Caco-2 (cell line): ENCODE measurements at places on chromosomes 6 and 20. TPM values are rescaled to one million over a fixed set of nuclear protein-coding genes. Genes with fewer than 3 reads are reported as not detected.
A peak's percentile ranks its signal among the peaks of the same experiment; 100 is the strongest.

DNA sequence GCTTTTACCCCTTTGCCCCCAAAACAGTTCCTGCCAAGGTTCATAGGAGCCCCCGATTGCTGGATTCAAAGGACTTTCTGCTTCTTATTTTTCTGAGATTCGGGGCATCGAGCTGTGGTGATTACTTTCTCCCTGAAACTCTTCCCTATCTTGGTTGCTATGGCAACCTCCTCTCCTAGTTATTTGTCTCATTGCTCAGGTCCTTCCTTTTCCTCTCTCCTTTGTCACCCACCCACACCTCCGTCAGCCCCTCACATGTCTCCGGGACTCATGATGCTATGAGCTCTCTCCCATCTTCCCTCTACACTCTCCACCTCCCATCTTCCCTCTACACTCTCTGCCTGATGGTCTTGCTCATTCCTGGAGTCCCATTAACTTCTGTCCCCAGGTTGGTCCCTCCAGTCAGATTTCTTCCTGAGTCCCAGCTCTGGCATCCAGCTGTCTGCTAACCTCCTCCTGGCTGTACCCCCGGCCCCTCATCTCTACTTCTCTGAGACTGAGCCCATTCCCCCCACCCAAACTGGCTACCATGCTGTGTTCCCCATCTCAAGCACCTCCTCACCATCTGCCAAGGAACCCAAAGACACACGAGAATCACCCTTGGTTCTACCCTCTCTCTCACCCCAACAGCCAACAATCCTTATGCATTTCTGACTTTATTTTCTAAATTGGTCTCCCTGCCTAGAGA is 30.2 kb upstream of the NNAT start:
- DNase-seq: peak; percentile 36
- H3K4me1 ChIP-seq: no peaks in the 10 kb centered on the region
- H3K27me3 ChIP-seq: no peaks in the 10 kb centered on the region
- H3K4me3 ChIP-seq: no peak overlapping the region

GRCh38 chr6:150800674-150801314 is 64.7 kb upstream of the MTHFD1L start:
- H3K27me3 ChIP-seq: no peaks in the 10 kb centered on the region
- no peak overlapping the region for H3K27ac ChIP-seq
- no peak overlapping the region for H3K4me3 ChIP-seq

The TFAP2B gene
- not detected in 2 replicates for total RNA-seq

The NFATC2 gene
- 20.8 and 22.4 TPM in 2 replicates for total RNA-seq

- H3K36me3 ChIP-seq: no peaks in the 10 kb centered on the region
- no peaks in the 10 kb centered on the region for H3K4me1 ChIP-seq
- H3K27me3 ChIP-seq: no peaks in the 10 kb centered on the region
- H3K4me3 ChIP-seq: no peak overlapping the region
- no peak for DNase-seq
Observed at GRCh38 chr6:23465912-23466311, 660.1 kb upstream of the NRSN1 start.

DNA sequence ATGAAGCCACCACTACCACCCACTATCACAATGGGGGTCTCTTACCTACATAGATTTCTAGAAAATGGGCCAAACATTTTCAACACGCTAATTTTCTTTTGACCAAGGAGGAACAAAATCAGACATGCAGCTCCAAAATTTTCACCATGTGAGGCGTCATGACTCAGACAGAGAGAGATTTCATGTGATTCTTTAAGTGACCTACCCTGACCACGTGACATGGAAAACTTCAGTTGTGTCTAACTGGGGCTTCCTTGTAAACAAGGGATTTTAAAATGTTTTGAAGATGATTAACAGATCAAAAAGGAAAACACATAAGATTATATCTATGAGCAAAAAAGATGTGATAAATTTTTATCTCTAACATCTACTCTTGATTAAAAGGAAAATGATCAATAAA is 199.2 kb downstream of the TBXT start:
- DNase-seq: no peak
- no peaks in the 10 kb centered on the region for H3K4me1 ChIP-seq
- no peaks in the 10 kb centered on the region for H3K36me3 ChIP-seq
- no peak overlapping the region for H3K4me3 ChIP-seq
- no peaks in the 10 kb centered on the region for H3K27me3 ChIP-seq

The MLN gene
- total RNA-seq: not detected in 2 replicates

The ADA gene
- 21.1 and 23.5 TPM in 2 replicates for total RNA-seq

- peaks cover 2% of the 10 kb centered on the region; the same call in 1 of the 2 replicates for H3K36me3 ChIP-seq
- no peaks in the 10 kb centered on the region for H3K27me3 ChIP-seq
- H3K4me3 ChIP-seq: no peak overlapping the region
- DNase-seq: no peak
- H3K4me1 ChIP-seq: peaks cover 8% of the 10 kb centered on the region
Observed at GRCh38 chr6:7201732-7202541, 94.2 kb downstream of the RREB1 start.

DNA sequence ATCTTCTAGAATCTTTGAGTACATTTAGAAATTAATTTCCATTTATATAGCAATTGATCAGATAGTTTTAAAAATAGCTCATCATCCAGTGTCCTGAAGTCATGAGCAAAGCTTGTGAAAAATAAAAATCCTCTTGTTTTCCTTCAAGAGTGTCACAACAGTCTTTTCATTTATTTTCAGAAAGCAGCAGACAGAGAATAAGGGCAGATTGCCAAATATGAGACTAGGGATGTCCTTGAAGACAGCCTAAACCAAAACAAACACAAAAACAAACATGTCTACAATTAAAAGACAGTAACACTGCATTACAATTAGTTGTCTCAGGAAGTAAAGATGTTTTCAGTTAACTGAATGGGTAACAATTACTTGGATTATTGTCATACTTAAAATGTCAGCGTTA is 682.8 kb downstream of the TFAP2A start:
- no peaks in the 10 kb centered on the region for H3K36me3 ChIP-seq
- H3K27ac ChIP-seq: no peak overlapping the region
- H3K4me3 ChIP-seq: no peak overlapping the region

DNA sequence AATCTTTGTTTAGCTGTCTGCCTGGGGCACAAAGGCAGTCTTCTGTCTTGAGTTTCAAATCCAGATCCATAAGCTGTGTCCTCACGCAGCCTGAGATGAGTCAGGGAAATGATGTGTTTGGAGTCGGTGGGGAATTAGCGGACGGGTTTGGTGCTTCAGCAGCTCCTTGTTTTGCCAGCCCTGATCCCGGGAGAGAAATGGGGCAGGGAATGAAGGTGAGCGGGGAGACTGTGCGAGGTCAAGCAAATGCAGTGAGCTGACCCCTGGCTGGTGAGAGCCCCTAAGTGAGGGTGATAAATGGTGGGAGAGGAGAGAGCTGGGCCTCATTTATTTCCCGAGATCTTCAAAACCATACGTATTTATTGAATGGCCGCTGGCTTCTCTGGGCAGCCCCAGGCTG is 21.6 kb downstream of the DUSP22 start:
- no peaks in the 10 kb centered on the region for H3K36me3 ChIP-seq
- H3K27ac ChIP-seq: no peak overlapping the region
- no peak overlapping the region for H3K4me3 ChIP-seq
- H3K27me3 ChIP-seq: no peaks in the 10 kb centered on the region
- DNase-seq: no peak
- H3K4me1 ChIP-seq: no peaks in the 10 kb centered on the region

The MTHFD1L gene
- 101 and 102 TPM in 2 replicates for total RNA-seq

DNA sequence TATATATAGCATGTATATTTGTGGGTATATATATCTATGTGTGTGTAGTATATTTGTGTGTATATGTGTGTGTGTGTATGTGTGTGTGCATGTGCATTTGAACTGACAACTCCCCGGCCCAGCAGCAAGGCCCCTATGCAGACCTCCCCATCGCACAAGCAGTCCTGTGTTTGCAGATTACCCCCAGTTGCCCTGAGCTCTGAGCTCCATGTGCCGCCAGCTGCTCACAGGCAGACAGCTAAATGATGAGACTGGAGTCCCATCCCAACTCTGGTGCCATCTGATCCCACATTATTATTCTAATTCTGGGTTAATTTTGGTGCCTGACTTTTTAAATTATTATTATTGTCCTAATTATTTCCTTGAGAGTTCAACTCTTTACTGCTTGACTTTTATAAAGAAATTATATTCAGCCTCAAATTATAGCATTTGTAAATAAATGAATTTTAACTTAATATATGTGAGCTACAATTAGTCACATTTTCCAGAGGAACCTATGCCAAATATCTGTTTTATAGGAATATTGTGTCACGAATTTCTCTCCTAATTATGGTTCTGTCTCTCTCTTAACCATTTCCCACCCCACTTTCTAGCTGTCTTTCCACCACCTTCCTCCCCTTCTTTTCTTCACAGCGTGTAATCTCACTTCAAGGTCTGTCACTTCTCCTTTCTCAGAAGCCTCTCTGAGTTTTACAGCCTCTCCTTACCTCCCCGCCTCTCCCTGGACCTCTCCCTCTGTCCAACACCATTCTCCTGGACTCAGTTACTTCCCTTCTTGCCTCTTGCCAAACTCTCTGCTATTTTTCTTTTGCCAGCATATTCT is 90.6 kb upstream of the SYNDIG1 start:
- no peaks in the 10 kb centered on the region; the same call in 1 of the 2 replicates for H3K27me3 ChIP-seq
- H3K4me1 ChIP-seq: no peaks in the 10 kb centered on the region
- no peak for DNase-seq
- no peaks in the 10 kb centered on the region for H3K36me3 ChIP-seq
- no peak overlapping the region for H3K4me3 ChIP-seq

The C20orf96 gene
- 10.3 and 11.5 TPM in 2 replicates for total RNA-seq

DNA sequence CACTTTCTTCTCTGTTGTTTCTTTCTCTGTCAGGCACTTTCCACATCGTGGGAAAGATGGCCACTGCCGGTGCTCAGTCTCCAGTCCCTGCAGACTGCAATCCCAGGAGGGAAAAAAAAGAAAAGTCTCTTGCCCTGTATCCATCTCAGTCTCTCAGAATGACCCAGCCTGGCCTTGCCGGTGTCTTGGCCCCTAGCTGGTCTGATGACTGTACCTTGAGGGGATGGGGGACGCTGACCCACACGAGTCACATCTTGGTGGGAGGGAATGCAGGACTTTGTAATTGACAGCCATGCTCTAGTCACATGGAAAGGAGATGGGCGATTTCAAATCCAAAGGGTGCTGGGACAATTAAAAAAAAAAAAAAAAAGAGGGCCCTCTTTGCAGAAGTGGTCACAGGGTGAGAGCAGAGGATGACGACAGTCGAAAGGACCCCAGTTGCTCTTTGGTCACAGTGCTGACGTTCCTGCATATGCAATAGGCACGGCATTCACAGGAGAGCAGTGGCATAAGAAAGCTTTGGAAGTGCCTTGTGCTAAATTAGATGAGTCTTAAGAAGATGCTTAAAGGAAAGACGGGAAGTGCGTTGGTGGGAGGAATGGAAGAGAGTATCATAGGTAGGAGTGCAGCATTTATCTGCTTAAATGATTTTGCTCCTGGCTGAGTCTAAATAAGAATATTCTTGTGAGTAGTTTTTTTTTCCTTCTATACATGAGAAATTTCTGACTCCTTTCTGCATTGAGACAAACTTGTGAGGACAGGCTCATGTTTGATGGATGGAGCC is 63.9 kb upstream of the AKAP12 start:
- no peaks in the 10 kb centered on the region for H3K36me3 ChIP-seq
- 0 out of 2 replicates have a peak, but pooled peaks cover 4% of the 10 kb centered on the region for H3K4me1 ChIP-seq
- no peak overlapping the region for H3K27ac ChIP-seq
- H3K4me3 ChIP-seq: no peak overlapping the region
- H3K27me3 ChIP-seq: no peaks in the 10 kb centered on the region

DNA sequence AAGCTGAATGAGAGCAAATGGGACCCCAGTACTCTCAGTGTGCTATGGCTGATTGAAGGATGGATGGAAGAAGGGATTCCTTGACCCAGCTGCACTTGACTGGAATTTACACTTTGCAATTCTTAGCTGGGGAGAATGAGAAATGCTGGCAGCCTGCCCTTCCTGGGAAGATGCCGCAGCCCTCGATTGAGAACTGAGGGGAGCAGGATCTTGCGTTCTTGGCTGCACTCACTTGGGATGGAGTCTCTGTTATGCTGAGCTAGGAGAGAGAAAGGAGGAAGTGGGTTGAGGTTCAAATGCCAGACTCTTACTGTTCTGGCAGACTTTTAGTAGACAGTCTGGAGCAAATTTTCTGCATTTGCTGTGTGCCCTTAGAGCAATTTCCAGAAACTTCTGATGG is 221.2 kb downstream of the FNDC1 start:
- no peak overlapping the region for H3K4me3 ChIP-seq
- no peak overlapping the region for H3K27ac ChIP-seq
- DNase-seq: no peak
- H3K27me3 ChIP-seq: no peaks in the 10 kb centered on the region
- H3K4me1 ChIP-seq: no peaks in the 10 kb centered on the region

The AKAP12 gene
- 0.93 and 1.2 TPM in 2 replicates for total RNA-seq

The LRRC73 gene
- total RNA-seq: 0.14 and 0.19 TPM in 2 replicates

GRCh38 chr6:114733596-114733995 is 390.8 kb upstream of the HS3ST5 start:
- H3K4me3 ChIP-seq: no peak overlapping the region
- H3K4me1 ChIP-seq: no peaks in the 10 kb centered on the region
- DNase-seq: no peak

The MAP3K4 gene
- total RNA-seq: 32.8 and 34.3 TPM in 2 replicates

The SLC22A3 gene
- 2.3 and 2.4 TPM in 2 replicates for total RNA-seq

- H3K36me3 ChIP-seq: no peaks in the 10 kb centered on the region
- H3K4me1 ChIP-seq: peaks cover 35% of the 10 kb centered on the region
- H3K27ac ChIP-seq: peak overlapping the region; percentile 53
- no peak for DNase-seq
- no peaks in the 10 kb centered on the region for H3K27me3 ChIP-seq
- H3K4me3 ChIP-seq: no peak overlapping the region
Observed at GRCh38 chr20:53804920-53805894, 211.6 kb upstream of the ZNF217 start.

DNA sequence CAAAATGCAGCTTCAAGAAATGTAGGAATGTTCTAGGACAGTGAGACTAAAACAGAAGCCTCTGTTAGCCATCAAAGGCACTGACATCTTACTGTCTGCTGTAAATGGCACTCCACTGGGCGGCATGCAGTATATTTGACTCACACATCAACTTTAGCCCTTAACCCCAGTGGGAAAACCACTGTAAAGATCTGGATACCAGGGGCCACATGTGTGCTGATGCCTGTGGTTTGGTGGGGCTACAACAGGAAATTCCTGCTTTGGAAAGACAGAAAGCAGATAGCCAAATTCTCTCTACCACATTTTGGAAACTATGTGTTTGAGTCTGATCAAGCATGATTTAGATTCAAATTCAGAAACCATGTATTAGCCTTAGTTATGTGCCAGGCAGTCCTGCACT is 4.3 kb downstream of the PFDN4 start:
- no peaks in the 10 kb centered on the region for H3K27me3 ChIP-seq
- H3K4me3 ChIP-seq: no peak overlapping the region
- H3K27ac ChIP-seq: no peak overlapping the region
- no peak for DNase-seq

GRCh38 chr20:24321973-24322372 is 147.5 kb upstream of the SYNDIG1 start:
- H3K27ac ChIP-seq: no peak overlapping the region
- no peaks in the 10 kb centered on the region for H3K4me1 ChIP-seq
- H3K27me3 ChIP-seq: no peaks in the 10 kb centered on the region; the same call in 1 of the 2 replicates
- H3K36me3 ChIP-seq: no peaks in the 10 kb centered on the region
- no peak for DNase-seq

GRCh38 chr6:40112350-40112749 is 178.1 kb upstream of the MOCS1 start:
- peak; percentile 4 for DNase-seq
- H3K36me3 ChIP-seq: no peaks in the 10 kb centered on the region
- no peaks in the 10 kb centered on the region for H3K4me1 ChIP-seq
- H3K27me3 ChIP-seq: no peaks in the 10 kb centered on the region; the same call in 1 of the 2 replicates
- no peak overlapping the region for H3K27ac ChIP-seq

The ECT2L gene
- not detected in 2 replicates for total RNA-seq

GRCh38 chr6:138988469-138988834 is 399 bp upstream of the REPS1 start:
- H3K4me3 ChIP-seq: peak overlapping the region; percentile 31
- H3K4me1 ChIP-seq: peaks cover 36% of the 10 kb centered on the region
- H3K27ac ChIP-seq: peak overlapping the region; percentile 91
- no peaks in the 10 kb centered on the region for H3K36me3 ChIP-seq

The TCF19 gene
- total RNA-seq: 19.3 and 20.3 TPM in 2 replicates

The GOPC gene
- total RNA-seq: 29.0 and 29.6 TPM in 2 replicates

The BACH2 gene
- total RNA-seq: 0.32 and 0.43 TPM in 2 replicates
